CD8-positive, alpha-beta memory T cell (primary cell): ENCODE measurements at places on chromosomes 2 and 18.

- H3K4me1 ChIP-seq, result no peaks in the 10 kb centered on the region
- no peak for DNase-seq
- H3K36me3 ChIP-seq, result no peaks in the 10 kb centered on the region
- H3K27ac ChIP-seq, result no peak overlapping the region
- H3K27me3 ChIP-seq, result no peaks in the 10 kb centered on the region
Observed at GRCh38 chr2:230564805-230565779, 147.6 kb upstream of the CAB39 start.

DNA sequence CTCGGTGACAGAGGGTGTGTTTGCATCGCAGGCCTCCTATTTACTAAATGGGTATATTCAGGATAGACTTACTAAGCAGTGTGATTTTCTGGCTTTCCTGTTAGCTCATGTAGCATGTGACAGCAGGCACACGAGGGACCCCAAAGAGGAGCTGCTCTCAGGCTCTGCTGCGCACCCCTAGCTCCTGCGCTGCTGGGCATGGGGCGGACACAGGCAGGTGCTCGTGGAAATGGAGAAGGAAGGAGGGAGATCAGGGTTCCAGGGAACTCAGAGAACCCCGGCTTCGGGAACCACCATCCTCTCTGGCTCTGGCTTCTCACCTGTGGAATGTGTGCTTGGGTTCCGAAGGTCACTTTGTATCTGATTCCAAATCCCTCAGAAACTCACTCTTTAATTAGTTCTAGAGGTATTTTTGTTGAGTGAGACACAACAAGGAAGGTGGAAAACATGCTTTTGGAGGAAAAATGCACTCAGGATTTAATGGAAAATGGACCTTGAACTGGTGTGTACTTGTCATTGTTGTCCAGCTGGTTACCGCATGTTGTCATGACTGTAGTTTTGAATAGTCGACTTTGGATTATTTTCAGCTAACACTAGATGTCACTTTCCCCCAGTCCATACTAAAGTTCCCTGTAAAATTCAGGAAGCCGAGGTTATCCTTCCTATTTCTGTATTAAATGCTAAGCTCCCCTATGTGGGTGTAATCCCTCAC, 3.5 kb downstream of the SNTG2 start:
- no peaks in the 10 kb centered on the region for H3K4me1 ChIP-seq
- no peak for DNase-seq
- H3K36me3 ChIP-seq, result no peaks in the 10 kb centered on the region
- no peaks in the 10 kb centered on the region for H3K27me3 ChIP-seq
- H3K27ac ChIP-seq, result no peak overlapping the region
- no peak overlapping the region for H3K4me3 ChIP-seq

GRCh38 chr2:181754105-181754504, 73.8 kb upstream of the NEUROD1 start:
- no peaks in the 10 kb centered on the region for H3K27me3 ChIP-seq
- no peaks in the 10 kb centered on the region for H3K36me3 ChIP-seq
- H3K4me1 ChIP-seq, result no peaks in the 10 kb centered on the region
- no peak overlapping the region for H3K4me3 ChIP-seq

GRCh38 chr2:189533288-189534035, 47.1 kb downstream of the SLC40A1 start:
- no peak overlapping the region for H3K4me3 ChIP-seq
- no peaks in the 10 kb centered on the region for H3K27me3 ChIP-seq
- no peaks in the 10 kb centered on the region for H3K36me3 ChIP-seq
- H3K4me1 ChIP-seq, result no peaks in the 10 kb centered on the region
- DNase-seq, result no peak
- H3K27ac ChIP-seq, result no peak overlapping the region

DNA sequence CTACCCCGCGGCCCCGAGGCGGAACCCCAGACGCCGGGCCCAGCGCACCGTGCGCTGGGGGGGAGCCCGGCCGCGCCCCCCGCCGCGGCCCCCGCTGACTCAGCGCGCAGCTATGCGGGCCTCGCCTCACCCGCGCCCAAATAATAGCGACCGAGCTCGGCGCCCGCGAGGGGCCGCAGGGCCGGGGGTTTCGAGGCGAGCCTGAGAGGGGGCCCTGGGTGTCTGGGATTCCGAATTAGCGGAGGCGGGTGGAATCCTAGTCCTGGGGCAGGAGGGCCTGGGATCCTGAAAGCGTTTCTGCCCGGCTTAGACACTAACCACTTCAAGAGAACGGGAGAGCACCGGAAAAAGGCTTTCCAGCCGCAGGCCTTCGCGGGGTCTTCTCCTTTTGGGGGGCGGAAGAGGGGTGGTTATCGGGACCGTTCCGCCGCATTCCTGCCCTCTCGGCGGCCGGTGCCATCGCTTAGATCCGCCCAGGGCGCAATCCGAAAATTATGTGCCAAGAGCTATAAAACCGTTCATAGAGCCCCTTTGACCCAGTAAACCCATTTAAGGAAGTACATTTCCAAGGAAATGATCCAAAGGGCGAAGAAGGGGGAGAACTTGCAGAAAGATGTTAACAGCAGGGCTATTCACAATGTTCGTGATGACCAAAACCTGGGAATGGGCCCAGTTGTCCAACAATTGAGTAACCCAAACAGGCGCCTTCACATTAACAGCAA, 681 bp upstream of the ROCK2 start:
- peak; percentile 50 for DNase-seq
- H3K4me3 ChIP-seq, result peak overlapping the region; percentile 54
- H3K4me1 ChIP-seq, result peaks cover 18% of the 10 kb centered on the region
- no peaks in the 10 kb centered on the region for H3K27me3 ChIP-seq
